ENCODE measurements at places on chromosomes 2 and 18.

GRCh38 chr2:53460347-53460746 is 307.3 kb upstream of the CHAC2 start:
- DNase-seq = no peak

DNA sequence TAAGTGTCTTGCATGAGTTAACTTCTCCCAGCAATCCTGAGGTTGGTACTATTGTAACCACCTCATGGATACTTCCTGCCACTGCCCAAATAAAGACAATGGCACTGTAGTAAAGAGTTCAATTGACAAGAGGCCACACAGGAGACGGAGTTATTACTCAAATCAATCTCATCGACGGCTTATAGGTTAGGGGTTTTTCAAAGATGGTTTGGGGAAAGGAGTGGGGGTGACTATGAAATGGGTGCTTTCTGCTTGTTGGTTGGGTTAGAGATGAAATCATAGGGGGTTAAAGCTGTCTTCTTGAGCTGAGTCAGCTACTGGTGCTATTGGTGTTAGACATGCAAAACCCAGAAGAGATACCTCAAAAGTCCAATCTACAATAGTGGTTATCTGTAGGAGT is 1258.0 kb upstream of the ZEB2 start:
- no peak for DNase-seq

GRCh38 chr18:820591-821165 is 8.6 kb upstream of the YES1 start:
- DNase-seq = no peak

DNA sequence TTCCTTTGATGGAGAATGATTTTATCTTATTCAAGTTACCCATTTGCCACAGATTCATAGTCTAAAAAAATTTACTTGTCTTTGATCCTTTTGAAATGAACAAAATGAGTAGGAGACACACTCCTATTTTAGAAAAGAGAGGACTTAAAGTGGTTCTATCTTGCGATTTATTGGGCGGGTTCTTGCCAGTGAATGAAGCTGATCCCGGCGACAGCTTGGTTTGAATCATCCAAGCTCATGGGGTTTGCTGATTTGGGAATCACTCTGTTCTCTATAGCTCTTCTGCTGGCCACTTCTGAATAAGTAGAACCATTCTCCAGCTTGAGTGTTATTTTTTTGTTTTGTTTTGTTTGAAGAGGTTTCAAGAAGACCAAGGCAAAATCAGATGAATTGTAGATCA is 25.5 kb upstream of the PPP1CB start:
- DNase-seq = no peak

DNA sequence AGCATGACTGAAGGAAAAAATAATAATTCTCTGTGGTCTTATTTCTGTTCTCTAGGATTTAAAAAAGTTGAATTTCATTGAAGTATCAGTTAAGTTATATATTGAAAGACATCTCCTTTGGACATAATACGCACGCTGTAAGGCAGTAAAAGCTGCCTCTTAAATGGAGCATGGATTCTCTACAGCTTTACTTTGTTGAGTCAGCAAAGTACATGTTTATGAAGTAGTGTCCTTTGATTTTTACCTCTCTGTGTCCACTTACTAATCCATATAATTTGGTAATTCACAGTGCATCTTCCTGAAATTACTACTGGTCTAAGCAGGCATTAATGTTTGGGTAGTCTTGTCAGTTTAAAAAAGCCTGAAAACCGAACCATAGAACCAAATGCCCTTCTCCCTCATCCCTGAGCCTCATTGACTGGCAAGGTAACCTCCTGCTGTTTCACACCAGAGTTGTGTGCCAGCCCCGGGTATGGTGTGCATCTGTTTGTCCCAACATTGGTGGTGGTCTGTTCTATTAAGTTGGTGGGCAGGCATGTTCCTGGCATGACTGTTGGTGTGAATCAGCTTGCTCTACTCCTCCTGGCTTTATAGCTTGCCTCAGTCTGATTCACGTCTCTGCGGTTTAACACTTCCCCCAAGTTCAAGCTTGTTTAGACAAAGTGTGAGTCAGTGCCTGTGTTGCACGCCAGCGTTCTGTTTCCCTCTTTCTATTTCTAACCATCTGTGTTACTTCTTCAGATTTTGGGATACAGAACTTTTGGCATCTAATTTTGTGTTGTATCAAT is 71.0 kb upstream of the ITM2C start:
- no peak for DNase-seq

GRCh38 chr2:146701183-146701582 is 1143.6 kb upstream of the ACVR2A start:
- no peak for DNase-seq

- DNase-seq = no peak
Observed at GRCh38 chr2:3758906-3759305, 55.5 kb downstream of the DCDC2C start.

GRCh38 chr2:216327447-216327935 is 44.8 kb downstream of the MARCHF4 start:
- peak; percentile 67 for DNase-seq

DNA sequence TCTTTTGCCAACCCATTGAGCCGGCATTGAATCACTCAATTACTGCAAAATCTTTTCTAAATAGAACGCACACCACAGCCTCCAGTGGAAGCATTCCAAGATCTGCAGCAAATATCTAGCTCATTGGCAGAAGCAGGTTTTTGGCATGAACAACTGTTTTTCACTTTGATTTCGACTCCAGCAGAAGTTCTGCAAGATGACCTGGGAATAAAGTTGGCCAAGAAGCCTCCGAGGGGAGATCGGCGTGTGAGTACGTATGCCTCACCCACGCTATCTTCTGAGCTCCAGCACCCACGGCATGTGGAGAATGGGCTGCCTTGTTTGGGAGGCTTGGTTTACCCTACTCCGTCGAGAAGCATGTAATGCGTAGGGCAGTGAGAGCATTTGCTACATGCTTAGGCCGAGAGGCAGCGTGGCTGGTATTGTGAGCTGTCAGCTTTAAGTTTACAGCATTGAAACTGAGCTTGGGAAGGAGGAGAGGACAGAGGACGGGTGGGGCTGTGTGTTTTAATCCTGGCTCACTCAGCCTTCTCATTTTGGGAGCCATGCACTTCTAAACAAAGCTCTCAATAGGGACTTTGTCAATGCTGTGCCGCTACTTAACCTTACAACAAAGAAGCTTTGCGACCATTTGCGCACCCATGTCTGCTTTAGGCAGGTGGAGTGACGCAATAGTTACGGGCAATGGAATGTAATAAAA is 10.5 kb downstream of the PCARE start:
- DNase-seq = no peak

GRCh38 chr2:181356526-181357130 is 100.6 kb upstream of the ITGA4 start:
- no peak for DNase-seq

DNA sequence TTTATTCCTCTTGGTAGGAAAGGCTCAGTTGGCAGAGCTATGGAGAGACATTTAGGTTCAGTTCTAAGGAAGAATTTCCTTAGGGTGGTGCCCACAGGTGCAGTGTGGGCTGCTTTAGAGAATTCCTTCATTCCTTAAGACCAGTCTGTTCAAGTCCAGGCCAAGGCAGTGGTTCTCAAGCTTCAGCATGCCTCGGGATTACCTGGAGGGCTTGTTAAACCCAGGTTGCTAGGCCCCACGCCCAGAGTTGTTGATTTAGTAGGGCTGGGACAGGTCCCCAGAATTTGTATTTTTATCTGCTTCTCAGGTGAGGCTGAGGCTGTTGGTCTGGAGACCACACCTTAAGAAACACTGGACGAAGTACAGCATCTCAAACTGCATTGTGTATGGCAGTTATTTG is 68.9 kb downstream of the CERS6 start:
- no peak for DNase-seq

GRCh38 chr2:236975766-236976165 is 109.9 kb upstream of the COPS8 start:
- no peak for DNase-seq

- DNase-seq = no peak
Observed at GRCh38 chr2:172877826-172878225, 142.2 kb downstream of the RAPGEF4 start.

DNA sequence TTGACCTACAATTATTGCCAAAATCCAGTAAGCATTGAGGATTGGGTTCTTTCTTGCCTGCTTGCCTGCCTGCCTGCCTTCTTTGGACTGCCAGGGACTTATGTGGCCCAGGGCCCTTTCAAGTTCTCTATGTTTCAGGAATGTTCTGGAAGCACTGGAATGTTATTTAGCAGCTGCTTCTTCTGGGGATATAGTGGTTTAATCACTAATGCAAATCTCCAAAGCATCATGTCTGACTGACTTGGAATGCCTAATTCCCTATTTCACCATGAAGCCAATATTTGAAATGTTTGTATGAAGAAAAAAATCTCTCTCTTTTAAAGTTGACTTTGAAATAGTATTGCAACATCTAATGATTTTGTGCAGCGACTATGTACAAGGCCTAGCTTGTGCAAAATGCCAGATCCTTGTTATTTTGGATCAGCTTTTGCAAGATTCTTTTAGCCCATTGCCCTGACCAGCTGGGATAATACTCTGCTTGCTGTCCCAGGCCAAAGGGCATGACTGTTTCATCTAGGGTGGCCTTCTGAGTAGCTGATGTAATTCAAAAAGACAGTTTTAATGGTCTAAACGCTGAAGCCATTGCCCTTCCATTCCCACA is 204.6 kb downstream of the RND3 start:
- DNase-seq = no peak

GRCh38 chr18:2529154-2529553 is 42.2 kb downstream of the METTL4 start:
- no peak for DNase-seq

GRCh38 chr2:158560259-158560658 is 103.5 kb downstream of the PKP4 start:
- DNase-seq = no peak

DNA sequence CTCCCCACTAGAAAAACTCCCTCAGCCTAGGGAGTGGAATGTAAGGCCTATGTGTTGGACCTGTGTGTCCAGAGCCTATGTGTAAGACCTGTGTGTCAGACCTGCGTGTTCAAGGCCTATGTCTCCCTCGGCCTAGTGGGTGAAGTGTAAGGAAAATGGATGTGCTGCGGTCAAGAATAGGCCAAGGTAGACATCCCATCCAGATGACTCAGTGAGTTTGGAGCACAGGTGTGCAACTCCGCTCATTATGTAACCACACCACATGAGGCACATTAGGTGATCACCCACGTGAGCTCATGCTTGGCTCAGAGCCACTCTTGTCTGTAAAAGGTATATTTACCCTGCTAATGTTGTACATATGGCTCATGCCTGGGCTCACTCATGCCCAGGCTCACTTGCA is 565.3 kb upstream of the CRIM1 start:
- DNase-seq = no peak

DNA sequence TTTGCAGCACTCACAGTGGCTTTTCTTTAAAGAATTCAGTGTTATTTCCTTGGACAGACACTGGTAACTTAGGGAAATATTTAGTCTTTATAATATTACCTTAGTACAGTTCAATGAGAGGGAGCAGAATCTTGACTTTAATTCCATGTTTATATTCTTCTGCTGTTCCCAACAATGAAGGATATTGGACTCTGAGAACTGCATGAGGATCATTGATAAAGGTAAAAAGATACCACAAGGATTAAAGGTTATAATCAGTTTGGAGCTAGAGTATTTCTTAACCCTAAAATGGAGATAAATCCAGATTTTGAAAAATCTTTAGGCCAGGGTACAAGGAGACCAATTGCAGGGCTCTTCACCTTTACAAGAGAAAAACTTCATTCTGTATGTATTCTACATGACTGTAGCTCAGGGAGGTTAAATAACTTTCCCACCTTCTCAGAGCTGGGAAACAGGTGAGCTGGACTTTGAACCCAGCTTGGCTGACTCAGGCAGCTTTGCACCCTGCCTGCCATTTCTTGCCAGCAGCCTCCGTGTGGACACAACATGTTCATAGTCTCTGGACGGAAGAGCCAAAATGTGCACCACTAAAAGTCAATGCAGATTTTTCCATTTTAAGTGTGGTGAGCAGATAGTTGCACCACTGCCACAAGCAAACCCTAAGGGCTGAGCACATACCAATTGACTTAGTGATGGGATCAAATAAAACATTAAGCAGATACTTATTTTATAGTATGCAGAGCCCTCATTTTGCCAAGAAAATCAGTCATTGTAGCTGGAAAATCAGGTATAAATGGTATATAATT is 26.7 kb downstream of the UPP2 start:
- DNase-seq = no peak

DNA sequence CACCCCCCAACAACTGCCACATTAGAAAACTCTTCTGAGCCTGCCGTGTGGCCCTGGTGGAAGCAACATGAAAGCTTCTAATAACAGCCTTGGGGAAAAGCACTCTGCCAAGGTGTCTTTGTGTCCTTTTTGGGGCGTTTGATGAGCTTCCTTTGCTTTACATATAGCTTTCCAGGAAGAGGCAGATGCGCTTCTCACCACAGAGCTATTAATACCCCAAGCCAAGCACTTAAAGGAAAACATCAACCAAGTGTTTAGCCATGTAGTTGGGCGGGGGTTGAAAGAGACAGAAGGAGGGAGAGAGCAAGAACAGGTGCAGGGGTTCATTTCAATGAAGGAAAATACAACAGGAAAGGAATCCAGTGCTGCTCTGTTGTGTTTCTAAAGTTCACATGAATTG is 176.1 kb downstream of the VAPA start:
- DNase-seq = no peak

DNA sequence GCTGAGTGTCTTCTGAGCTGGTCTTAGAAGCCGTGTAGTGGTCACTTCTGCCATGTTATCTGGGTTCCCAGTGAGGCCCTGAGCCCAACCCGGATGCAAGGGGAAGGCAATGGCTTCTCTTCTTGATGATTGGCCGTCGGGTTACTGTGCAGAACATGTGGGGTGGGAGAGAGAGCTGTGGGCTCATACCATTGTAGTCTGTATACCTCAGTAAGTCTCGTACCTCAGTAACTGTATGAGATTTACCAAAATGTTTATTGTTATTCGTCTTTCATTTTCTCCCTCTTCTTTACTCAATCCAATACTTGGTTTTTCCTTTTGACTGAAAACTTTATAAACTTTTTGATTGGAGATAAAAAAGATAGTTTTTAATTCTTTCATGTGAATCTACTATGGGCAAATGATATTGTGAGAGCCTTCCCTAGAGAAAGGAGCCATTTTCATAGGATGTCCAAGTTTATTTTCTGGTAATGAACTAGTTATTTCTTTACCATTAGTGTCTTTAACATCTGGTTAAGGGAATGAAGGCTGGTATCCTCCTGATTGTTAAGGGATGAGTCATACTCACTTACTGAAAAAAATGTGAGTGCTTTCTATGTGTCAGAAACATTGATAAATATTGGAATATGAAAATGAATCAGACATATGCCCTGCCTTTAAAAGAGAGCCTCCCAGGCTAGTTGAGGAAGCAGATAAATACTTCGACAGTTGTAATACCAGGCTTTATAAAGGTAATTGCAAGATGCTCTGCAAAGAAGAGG is 129.9 kb downstream of the PRPF40A start:
- DNase-seq = no peak

DNA sequence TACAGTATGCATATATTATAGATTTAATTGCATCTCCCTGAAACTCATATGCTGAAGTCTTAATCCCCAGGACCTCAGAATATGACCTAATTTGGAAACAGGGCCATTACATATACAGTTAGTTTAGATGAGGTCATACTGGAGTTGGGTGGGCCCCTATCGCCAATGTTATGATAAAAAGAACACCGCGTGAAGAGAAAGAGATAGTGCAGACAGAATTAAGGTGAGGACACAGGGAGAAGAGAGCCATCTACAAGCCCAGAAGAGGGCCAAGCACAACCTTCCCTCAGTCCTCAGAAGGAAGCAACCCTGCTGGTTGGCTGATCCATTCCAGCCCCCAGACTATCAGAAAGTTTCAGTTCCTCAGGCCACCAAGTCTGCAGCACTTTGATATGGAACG is 311.9 kb upstream of the RAB6C start:
- no peak for DNase-seq
